ENCODE measurements at places on chromosomes 2 and 18. TPM values are rescaled to one million over a fixed set of nuclear protein-coding genes. Genes with fewer than 3 reads are reported as not detected.

Gene PLCL1
- 0.84 TPM for total RNA-seq

Gene SLC5A7
- total RNA-seq: 0.05 TPM

Gene EFEMP1
- total RNA-seq: 155 TPM

Gene TRAPPC12
- total RNA-seq: 65.9 TPM

Gene DHRS9
- not detected for total RNA-seq

Gene BOK
- 64.9 TPM for total RNA-seq

Gene SCN3A
- 1.4 TPM for total RNA-seq

Gene DYNAP
- total RNA-seq: not detected

Gene POTEI
- 0.50 TPM for total RNA-seq

Gene NR4A2
- 1.3 TPM for total RNA-seq

Gene AQP12A
- not detected for total RNA-seq

Gene VIT
- total RNA-seq: not detected

Gene PGAP1
- 22.8 TPM for total RNA-seq

Gene PTRHD1
- 27.2 TPM for total RNA-seq

Gene IL1F10
- not detected for total RNA-seq

All from astrocyte (in vitro differentiated cells and primary cell).